ENCODE measurements at places on chromosomes 2 and 18. TPM values are rescaled to one million over a fixed set of nuclear protein-coding genes. Genes with fewer than 3 reads are reported as not detected.
A peak's percentile ranks its signal among the peaks of the same experiment; 100 is the strongest.

MARCHF4 gene
- 1.7 TPM for total RNA-seq

NEB gene
- total RNA-seq: 1.4 TPM

FIGN gene
- 2.7 TPM for total RNA-seq

BMPR2 gene
- total RNA-seq: 12.1 TPM

CHPF gene
- 52.4 TPM for total RNA-seq

EGR4 gene
- total RNA-seq: not detected

SMC6 gene
- 37.5 TPM for total RNA-seq

DAPL1 gene
- not detected for total RNA-seq

FEV gene
- total RNA-seq: not detected

IL36B gene
- total RNA-seq: not detected

ANKRD29 gene
- 7.4 TPM for total RNA-seq

TDRD15 gene
- not detected for total RNA-seq

HOXD8 gene
- 13.9 TPM for total RNA-seq

MCM6 gene
- 15.0 TPM for total RNA-seq

DNA sequence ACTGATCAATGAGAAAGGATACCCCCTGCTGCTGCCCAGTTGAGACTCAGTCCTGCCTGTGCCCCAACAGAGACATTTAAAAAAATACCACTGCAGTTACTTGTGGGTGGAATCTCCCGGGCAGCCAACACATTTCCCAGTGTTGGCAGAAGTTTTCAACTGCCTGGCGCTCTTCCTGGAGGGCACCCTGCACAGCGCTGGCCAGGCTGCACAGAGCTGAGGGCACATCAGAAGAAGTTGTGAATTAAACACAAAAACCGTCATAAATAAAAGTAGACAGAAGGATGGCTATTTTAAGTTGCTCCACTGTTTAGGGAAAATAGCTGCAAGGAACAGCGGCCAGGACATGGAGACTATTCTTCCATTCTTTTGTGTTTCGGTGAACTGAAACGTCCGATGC is 110.2 kb upstream of the THOC1 start:
- no peak for DNase-seq

DNA sequence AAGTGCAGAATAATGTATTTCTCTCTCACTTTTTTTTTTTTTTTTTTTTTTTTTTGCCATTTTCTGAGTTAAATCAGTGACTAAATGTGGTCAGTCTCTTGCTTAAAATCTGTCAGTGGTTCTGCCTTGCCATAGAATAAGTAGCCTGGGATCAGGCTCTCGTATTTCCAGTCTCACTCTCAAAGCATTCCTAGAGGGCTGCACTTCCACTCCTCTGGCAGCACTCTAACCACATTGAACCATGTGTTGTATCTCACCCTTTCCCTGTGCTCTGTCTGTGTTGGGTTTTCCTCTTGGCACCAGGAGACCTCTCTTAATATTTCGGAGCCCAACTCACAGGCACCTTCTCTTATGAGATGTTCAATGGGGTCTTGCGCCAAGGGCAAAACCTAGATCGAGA is 304.4 kb downstream of the CTNNA2 start:
- no peak for DNase-seq

- DNase-seq: no peak
Measured at GRCh38 chr2:11330457-11331142, 13.8 kb downstream of the ROCK2 start.

DNA sequence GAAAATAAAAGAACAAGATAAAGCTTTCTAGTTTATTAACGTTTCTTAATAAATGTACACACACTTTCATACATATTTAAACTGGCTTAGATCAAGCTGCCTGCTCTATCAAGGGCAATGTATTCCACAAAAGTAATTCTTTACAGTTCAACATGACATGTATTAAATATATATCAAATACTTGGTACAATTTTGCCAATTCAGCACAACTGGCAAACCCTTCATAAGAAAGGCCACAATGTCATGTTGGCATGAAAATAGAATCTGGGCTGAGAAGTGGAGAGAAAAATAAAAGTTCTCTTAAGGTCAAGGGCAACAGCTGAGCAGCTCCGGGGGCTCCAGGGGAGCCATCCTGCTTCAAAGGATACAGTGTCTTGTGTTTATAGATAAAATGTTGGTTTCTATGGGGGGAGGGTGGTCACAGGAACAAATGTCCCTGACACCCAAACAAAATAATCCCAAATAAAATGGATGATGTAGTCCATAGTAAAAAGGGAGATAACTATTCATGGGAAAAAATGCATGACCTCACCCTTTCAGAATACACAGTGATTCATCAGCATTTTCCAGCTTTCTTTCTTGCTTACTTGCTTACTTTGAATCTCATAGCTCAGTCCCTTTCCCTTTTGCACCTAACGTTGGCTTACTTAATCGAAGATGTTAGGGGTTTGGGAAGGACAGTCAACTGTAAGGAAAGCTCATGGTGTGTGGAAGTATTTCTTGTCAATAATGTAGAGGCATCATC is 494.9 kb downstream of the NYAP2 start:
- DNase-seq: peak; percentile 24

GRCh38 chr2:233101141-233101540 is 41.0 kb downstream of the INPP5D start:
- DNase-seq: no peak

DNA sequence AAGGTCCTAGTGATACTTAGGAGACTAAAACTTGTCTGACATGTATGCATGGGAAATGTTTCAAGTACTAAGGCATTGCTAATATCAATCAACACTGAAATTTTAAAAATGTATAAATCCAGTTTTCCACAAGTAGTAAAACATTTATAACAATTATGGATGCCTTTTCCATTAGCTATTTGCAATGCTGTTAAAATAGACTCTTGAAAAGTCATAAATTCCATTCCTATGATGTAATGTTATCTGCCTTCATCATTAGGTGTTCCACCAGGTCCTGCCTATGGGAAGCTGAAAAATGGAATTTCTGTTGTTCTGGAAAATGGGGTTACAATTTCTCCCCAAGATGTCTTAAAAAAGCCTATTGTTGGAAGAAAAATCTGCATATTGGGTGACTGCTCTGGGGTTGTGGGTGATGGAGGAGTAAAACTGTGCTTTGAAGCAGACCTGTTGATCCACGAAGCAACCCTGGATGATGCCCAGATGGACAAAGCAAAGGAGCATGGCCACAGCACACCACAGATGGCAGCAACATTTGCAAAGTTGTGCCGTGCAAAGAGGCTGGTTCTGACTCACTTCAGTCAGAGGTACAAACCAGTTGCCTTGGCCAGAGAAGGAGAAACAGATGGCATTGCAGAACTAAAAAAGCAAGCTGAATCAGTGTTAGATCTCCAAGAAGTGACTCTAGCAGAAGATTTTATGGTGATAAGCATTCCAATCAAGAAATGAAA is 18.7 kb downstream of the ELAC1 start:
- no peak for DNase-seq

GRCh38 chr2:105790461-105791149 is 45.9 kb downstream of the NCK2 start:
- no peak for DNase-seq

GRCh38 chr2:111024496-111024895 is 96.2 kb upstream of the BCL2L11 start:
- no peak for DNase-seq

DNA sequence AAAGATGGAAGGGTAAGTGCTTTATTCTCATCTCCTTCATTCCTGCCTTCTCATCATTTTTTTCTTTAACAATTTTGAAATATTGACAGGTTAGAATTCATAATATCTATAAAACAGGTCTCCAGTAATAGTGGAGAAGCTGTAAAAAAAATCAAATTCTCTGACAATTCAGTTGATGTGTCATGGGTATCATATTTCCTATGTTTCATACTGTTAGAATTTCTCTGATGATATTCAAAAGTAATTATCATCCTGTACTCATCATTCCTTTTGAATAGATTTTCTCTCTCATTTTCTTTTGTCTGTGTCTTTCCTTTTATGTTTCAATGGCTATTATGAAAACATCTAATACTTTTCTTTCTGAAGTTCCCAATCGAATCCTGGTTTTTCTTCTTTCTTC is 97.7 kb downstream of the CPS1 start:
- DNase-seq: no peak

DNA sequence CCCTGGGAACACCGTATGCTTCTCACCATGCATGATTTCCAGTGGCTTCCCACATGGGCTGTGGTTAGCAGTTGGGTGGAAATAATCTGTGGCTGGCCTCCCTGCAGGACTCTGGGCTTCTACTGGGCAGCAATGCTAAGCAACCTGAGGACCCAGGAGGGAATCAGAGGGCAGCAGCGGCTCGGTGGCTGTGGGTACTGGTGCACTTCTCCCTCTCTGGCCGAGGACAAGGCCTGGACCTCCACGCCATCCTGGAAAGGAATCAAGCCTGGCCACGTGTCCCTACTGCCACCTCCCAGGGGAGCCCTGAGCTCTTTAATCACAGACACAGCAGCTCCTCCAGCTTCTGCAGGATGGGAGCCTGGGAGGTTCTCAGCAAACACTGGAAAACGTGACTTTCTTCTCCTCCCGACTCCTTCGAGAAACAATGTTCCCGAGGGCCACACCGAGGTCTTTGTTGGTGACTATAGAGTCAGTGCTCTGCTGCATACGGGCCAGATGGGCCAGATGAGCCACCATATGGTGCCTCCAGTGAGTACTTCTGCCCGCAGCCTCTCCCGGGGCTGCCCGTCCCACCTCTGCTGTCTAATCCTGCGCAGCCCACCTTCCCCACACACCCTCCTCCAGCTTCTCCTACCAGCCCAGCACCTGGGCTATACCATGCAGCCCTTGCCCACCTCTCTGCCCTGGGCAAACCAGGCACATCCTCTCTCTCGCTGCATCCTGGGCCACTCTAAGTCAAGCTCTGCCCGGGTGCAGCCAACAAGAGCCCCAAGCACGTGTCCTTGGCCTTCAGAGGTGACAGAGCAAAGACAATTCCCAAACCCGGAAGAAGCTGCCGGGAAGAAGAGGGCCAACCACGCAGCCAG is 42.8 kb upstream of the OTOS start:
- no peak for DNase-seq

Measured in NCI-H460 (cell line).